NCI-H1417 (cell line): ENCODE measurements at places on chromosomes 6 and 20.

- no peak for DNase-seq
These were observed 493 bp upstream of the SGK1 start for GRCh38 chr6:134318236-134318973.

DNA sequence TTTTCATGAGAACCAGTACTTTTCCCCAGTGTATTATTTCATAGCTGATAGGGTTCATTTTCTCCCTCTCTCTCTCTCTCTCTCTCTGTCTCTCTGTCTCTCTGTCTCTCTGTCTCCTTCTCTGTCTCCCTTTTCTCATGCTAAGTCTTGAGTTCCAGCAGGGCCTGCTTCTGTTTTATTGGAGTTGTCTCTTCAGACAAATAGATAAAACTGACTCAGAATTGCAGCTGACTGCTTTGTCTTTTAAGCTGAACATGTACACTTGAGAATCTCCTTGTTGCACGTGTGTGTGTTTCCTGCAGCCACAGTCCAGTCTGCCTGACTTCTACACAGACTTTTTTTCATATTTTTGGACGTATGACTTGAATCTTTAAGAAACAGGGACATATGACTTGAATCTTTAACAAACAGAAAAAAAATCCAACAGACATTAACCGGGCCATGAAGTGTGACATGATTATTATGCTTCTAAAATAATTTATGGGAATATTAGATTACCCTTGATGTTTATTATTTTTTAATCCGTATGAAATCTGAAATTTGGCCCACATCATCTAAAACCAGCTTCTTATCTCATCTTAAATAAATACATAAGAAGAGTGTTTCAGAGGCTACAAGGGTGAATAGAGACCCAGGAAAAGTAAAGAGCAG, 71.5 kb downstream of the JAG1 start:
- DNase-seq = no peak

DNA sequence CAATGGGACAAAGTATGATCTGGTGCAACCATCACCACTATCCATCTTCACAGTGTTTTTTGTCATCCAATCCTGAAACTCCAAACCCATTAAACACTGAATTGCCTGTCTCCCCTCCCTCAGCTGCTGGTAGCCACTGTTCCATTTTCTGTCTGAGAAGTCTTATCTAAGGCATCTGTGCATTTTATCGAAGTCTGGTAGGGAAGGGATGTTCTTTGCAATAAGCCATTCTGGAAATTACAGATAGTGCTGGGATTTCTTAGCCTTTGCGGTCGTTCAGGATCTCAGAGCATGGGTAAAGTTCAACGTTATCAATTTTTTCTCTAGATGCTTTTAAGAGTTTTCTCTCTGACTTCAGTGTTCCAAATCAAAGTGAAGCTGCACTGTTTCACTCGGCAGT, 24.1 kb downstream of the KIF25 start:
- DNase-seq = no peak

DNA sequence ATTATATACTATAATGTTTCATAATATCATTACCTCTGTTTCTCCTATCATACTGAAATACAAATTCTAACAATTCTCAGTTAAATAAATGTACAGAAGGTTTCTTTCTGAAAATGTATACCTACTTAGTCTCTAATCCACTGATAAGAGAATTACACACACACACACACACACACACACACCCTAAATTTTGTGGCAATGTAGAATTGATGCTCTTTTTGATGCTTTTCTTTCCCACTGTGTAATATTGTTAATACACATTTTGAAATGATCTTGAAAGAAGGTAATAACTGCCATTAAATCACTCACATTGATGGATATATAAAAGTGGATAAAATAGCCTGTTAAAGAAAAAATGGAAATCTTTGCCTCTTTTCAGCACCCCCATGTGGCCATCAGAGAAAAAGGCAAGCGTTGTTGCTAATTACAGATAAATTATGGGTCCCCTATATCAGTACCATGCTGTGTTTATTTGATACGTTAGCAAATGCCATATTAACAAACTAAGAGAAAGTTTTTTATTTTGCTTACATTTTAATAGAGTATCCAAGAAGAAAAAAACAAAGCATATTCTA, 76.6 kb upstream of the VGLL2 start:
- peak; percentile 8 for DNase-seq

- DNase-seq = no peak
These were observed 4.2 kb upstream of the PHIP start for GRCh38 chr6:79082304-79082703.

GRCh38 chr20:54140927-54141566, 32.7 kb downstream of the CYP24A1 start:
- DNase-seq = no peak

GRCh38 chr6:121760745-121761144, 325.3 kb downstream of the GJA1 start:
- DNase-seq = no peak

GRCh38 chr6:99458319-99458718, 33.2 kb upstream of the PNISR start:
- DNase-seq = no peak

GRCh38 chr6:169568314-169569087, 133.3 kb downstream of the WDR27 start:
- no peak for DNase-seq

DNA sequence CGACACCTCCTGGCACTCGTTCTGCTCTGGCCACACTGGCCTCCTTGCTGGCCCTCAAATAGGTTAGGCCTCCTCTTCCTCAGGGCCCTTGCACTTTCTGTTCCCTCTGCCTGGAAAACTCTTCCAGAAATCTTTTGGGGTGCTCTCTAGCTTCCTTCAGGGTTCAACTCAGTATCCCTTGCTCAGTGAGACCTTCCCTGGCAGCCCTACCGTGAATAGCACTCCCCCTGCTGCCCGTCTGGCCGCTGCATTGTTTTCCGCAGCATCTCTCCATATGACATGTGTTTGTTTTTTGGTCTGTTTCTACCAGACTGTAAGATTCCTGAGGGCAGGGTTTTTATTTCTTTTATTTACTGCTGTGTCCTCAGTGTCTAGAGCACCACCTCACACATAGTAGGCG, 6.7 kb downstream of the DDX27 start:
- DNase-seq = no peak

- DNase-seq = no peak
These were observed 22.6 kb upstream of the CCR6 start for GRCh38 chr6:167100241-167100674.

DNA sequence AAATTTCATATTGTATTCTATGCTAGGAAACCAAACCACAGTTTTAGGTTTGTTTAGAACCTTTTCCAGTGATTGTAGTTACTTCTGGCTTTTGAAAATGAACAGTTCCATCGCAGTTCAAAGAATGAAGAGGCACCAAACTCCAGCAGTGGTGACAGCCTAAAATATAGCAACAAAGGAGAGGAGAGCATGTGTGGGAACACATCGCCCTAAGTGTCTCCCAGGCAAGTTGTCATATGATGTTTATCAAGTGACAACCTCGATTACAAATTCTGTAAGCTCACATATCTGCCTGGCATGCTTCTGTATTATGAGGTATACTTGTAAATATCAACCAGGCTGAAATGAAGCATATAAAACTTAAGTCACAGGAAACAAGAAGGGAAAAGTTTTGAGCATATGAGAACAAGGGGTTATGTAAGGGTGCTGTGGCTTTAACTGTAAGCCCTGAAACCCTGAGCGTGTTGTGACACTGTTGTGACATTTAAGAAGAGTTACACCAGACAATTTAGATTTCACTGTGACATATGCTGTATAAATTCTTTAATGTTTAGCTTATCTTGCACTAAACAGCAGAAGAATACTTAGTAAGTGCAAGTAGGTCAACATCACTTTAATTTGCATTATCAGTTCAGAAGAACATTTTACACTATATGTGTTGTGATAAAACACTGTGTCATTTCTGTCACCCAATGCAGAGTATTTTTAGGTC, 29.1 kb upstream of the FBXL4 start:
- no peak for DNase-seq

DNA sequence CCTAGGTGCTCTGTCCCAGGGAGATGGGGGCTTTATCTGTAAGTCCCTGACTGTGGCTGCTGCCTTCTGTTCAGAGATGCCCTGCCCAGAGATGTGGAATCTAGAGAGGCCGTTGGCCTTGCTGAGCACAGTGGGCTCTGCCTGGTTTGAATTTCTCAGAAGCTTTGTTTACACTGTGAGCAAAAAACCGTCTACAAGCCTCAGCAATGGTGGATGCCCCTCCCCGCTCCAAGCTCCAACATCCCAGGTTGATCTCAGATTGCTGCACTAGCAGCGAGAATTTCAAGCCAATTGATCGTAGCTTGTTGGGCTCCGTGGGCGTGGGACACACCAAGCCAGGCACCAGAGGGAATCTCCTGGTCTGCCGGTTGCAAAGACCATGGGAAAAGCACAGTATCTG, 16.3 kb upstream of the RPP40 start:
- no peak for DNase-seq

DNA sequence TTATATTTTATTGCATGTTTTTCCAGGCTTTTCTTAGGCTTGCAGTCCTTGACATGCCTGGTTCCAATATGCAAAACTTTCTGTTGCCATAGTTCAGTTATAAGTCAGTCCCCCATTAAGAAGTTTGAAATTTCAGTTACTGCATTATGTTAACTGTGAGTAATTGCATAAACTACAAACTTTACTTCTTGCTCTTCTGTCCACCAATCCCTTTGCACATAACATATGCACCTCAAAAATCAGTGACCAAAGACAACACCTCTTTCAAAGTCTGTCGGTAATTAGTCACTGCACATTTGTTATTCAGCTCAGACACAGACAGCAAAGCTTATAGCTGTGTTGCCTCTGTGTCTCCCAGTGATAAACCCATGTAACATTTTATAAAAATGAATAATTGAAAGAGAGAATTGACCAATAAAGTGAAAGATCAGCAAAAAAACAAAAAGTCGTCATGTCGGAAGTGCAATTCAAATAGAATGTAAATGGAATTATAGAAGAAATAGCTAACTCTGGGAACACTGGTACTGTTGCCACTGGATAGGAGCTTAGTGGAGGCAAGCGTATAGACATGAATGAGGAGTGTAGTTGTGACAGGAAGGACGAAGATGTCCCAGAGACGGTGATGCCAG, 50.3 kb upstream of the BTBD3 start:
- no peak for DNase-seq

GRCh38 chr20:62118113-62119043, 3.9 kb upstream of the LSM14B start:
- no peak for DNase-seq

- DNase-seq = peak; percentile 25
These were observed 1.1 kb upstream of the BEND6 start for GRCh38 chr6:56953597-56954402.

DNA sequence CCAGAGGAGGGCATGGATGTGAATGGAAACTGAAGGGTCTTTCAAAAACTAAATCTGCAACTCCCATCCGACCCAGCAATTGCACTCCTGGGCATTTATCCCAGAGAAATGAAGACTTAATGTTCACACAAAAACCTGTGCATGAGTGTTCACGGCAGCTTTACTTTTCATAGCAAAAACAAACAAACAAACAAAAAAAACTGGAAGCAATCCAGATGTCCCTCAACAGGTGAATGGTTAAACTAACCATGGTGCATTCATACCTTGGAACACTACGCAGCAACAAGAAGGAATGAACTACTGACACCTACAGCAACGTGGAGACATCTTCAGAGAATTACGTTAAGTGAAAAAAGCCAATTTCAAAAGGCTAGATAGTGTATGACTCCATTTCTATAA, 32.2 kb downstream of the PMEPA1 start:
- no peak for DNase-seq

DNA sequence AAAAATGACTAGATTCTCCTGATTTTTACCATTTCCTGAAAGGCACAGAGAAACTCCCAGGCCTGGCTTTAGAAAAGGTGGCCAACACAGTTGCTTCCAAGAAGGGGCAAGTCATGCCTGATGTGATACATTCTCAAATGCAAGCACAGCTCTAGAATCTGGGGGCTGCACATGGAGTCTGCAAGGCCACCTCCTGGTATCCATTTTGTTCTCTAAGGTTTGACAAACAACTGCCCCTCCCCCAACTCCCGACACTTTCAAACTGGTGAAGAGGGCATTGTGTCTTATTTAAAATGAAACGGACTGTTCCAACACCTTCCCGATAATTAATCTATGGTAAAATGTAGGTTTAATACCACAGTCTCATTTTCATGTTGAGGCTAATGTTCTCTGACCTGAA, 220.2 kb upstream of the CEP162 start:
- no peak for DNase-seq
